ENCODE measurements at places on chromosomes 5 and 9.

DNA sequence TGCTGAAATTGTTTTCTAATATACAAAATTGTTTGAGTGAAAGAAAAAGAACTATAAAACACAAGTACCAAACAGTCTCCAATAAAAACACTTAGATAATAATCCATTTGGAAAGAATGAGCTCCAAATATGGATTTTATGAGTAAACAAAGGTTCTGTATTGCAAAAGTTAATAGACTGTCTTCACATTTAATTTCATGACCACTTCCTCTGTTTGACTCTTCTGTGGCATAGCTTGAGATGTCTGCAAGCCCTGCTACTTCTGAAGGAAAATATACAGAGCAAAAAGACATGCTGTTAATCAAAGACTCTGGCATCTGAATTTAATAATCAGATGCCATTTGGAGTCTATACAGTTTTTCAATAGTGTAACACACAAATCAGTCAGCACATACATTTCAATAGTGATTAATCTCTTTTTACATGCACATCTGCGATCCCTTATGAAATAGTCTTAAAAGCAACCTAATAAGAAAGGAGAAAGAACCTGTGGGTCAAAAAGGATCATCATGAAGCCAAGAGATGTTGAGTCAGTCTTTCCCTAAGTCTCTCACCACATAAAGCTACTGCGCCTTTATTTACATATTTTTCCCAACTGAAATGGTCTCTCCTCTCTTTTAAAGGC lies 165.4 kb upstream of the LHFPL2 start:
- DNase-seq = no peak

GRCh38 chr9:17191082-17191481 lies 56.2 kb downstream of the CNTLN start:
- peak; percentile 4 for DNase-seq

DNA sequence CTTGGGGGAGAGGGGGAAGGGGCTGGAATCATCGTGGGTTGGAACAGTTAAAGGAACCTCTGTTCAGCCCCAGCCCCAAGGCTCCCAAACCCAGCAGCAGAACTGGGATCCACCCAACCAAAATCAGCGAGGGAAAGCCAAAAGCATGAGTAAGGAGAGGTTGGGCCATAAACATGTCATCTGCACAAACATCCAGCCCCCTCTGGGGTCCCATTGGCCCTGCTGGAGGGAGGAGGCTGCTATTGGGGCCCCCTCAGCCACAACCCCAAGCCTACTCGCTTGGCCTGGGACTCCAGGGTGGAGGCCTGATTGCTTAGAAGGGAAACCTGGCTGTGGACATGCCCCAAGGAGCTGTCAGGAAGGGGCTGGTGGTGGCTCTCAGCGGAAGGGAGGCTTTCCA lies 154.9 kb downstream of the FGF18 start:
- DNase-seq = no peak

- DNase-seq = no peak
Observed at GRCh38 chr5:81854915-81855314, 104.0 kb upstream of the SSBP2 start.

- no peak for DNase-seq
Observed at GRCh38 chr5:144202072-144202471, 31.4 kb downstream of the KCTD16 start.

DNA sequence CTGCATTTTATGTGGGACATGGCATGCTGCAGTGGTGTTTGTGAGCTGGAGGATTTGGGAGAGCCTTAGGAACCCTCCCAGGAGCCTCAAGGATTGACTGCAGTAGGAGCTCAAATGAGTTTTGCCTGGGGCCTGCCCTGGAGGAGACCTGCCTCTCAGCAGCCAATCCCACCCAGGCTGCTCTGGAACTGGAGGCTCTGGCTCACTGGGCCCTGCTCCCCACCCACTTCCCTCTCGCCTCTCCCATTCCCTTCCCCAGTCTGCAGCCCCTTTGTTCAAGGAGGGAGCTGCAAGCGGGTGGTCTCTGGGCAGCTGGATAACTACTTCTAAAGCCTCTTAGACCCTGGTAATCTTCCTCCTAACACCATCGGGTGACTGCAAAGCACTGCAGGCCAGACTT lies 24.2 kb downstream of the KCNIP1 start:
- DNase-seq = no peak

- no peak for DNase-seq
Observed at GRCh38 chr9:115594557-115594956, 476.6 kb upstream of the TNC start.

- DNase-seq = no peak
Observed at GRCh38 chr5:170336065-170336464, 38.5 kb upstream of the LCP2 start.

- peak; percentile 33 for DNase-seq
Observed at GRCh38 chr5:17355586-17356346, 138.3 kb downstream of the BASP1 start.

DNA sequence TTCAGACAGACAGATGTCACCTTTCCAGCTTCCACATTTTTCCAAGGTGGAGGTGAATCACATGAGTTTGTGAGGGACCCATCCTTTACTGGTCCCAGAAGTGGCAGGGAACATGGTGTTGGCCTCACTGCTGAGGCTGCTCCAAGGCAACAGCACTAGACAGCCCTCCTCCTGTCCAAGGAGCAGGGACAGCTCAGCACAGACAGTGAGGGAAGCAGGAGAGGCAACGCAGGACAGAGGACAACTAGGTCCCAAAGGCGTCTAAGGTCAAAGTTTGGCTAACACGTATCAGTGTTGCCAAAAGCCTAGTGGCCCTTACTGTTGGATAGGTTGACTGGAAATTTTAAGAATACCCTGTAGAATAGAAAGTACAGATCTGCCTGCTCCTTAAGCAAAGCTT lies 251.7 kb upstream of the PANK3 start:
- no peak for DNase-seq

- no peak for DNase-seq
Observed at GRCh38 chr9:86652736-86653135, 294.6 kb downstream of the GAS1 start.

- DNase-seq = no peak
Observed at GRCh38 chr5:96316017-96316416, 117.0 kb downstream of the PCSK1 start.

GRCh38 chr9:27372615-27373014 lies 75.7 kb upstream of the EQTN start:
- no peak for DNase-seq

- no peak for DNase-seq
Observed at GRCh38 chr5:32331217-32331934, 18.6 kb upstream of the MTMR12 start.

DNA sequence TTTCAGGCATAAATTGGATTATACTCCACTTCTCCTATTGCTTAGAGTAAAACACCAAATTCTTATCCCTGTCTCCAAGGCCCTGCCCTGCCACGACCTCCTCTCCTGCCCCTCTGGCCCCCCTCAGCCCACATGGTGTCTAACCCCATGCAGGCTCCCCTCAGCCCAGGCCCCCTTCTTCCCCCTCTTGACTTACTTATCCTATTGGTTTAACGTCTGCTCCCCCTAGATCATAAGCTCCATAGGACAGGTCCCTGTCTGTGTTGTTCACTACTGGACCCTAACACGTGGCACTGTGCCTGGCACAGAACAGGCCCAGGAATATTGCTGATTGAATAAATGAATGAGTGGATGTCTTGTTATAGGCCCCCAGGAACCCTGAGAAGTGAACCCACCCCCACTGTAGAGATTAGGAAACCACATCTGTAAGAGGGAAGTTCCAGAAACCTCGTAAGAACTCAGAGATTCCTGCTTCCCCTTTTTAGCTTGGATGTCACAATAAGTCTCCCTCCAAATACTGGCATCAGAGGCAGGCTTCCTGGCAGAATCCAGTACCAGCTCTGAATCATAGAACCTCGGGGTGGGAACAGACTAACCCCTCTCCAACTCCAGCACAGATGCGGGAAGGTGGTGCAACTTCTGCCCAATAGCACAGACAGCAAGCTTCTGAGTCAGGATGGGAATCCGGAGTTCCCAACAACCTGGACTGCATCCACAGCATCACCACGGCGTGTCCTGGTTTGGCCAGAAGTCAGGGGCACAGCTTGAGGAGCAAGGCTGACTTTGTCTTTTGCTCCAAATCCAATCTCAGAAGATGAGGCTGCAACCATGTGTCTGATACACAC lies 31.5 kb downstream of the HRH2 start:
- no peak for DNase-seq

DNA sequence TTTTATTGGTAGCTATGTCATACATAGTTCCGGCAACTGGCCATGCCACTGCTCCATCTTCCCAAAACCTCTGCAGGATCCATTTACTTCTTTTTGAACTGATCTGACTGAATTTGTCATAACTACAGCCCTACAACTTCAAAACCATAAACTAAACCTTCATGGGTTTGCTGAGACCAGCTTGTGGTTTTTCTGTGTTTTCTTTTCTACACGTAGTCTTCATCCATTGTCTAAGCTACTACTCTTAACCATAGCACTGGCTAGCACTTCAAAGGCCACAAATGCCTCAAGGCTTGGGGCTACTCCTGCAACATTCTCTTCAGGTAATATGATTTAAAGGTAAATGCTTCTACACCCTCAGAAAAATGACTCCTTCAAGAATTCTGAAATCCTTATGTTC lies 9.0 kb upstream of the KIF2A start:
- DNase-seq = no peak

Data from retinal pigment epithelial cell (primary cell).